Stimulated activated CD4-positive, alpha-beta T cell treated with anti-CD3 and anti-CD28 coated beads, Interleukin-15, amount 100 ng/mL, for 48 hours (primary cell): ENCODE measurements at places on chromosomes 2 and 18.

- DNase-seq: no peak
Measured at GRCh38 chr2:159484532-159484931, 131.8 kb downstream of the BAZ2B start.

DNA sequence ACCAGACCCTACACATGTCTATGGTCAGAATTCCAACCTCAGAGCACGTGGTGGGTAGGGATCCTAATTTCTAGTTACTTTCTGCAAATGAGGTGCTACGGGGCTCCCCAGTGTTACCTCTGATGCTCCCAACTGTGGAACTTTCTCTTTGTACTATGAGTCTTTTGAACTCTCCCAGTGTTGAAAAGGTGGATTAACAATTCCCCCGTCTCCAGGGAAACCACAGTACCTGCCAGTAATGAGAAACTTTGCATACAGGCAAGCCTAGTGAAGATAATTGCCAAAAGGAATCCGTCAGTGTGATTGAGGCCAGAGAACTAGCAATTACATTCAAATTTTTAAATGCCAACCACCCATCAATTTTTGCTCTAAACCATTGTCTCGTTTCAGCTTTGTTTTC, 129.0 kb upstream of the FOSL2 start:
- no peak for DNase-seq

- no peak for DNase-seq
Measured at GRCh38 chr2:133362061-133362476, 206.2 kb downstream of the NCKAP5 start.

GRCh38 chr18:33673689-33674088, 95.7 kb downstream of the ASXL3 start:
- no peak for DNase-seq

DNA sequence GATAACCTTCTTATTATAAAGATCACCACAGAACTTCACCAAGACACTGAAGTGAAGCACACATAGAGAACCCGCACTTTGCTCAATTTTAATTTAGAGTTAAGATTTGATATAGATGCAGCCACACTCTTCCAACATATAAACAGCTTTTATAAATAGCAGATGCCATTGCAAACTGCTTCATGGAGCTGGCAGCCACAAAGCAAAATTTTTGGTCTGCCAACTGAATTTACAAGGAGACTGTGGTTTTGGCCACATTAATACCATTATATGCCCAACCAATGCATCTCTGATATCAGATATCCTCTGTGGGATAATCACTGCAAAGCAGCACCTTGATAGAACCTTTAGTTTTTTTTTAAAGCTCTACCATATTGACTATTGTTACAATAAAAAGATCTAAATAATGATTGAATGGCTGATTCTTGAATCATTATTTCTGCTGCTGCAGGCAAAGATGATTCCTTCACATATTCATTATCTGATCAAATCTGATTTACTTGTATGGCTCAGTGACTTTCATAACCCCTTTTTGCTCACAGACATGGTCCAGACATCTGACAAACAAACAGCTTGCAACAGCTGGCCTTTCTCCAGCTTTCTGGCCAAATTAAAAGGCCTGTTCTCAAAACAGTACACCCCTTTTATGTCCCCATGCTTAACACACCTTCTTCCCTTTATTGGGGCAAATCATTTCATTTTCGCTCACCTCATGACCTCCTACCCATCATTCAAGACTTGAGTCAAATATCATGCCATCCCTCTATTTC, 88.4 kb downstream of the METTL4 start:
- no peak for DNase-seq

DNA sequence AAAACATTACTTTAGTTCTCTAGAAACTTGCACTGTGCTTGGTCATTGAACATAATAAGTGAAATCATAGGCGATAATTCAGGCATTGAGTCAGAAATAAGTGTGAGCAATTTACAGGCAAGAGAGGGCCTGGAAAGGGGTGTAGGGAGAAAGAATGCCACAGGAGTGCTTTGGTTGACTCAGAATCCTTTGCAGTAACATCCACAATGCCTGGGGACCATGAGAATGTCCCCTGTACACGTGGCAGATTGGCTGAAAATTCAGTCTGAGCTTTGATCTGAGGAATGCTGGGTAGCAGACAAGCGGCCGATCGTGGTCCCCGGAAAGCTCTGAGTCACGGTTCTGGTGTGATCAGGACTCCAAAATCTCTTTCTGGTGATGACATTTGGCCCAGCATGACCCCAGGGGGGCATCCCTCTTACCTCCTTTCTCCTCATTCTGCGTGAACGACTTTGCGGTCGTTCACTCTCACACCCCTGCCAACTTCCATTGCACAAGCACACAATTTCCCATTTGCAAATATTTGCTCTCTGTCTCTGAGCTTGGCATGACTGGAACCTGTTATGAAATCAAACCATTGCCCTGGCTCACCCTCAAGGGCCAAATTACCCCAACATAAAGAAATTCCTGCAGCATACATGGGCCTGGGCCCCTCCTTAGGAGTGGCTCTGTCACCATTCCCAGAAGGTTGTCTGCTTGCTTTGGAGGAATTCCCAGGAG, 305.0 kb upstream of the EPAS1 start:
- no peak for DNase-seq
